Peyer's patch (tissue), 4 donors: ENCODE measurements at places on chromosomes 7 and 10. TPM values are rescaled to one million over a fixed set of nuclear protein-coding genes. Genes with fewer than 3 reads are reported as not detected.

The FAM180A gene
- total RNA-seq: 3.3 TPM

The PTPN20 gene
- total RNA-seq: not detected

The CYP2C19 gene
- 81.1 TPM for total RNA-seq

The PPP1R3A gene
- not detected for total RNA-seq

The NPC1L1 gene
- not detected for total RNA-seq

The FXYD4 gene
- not detected for total RNA-seq

The SAMD9L gene
- 13.2 TPM for total RNA-seq

The MIOS gene
- total RNA-seq: 42.9 TPM

The MLXIPL gene
- total RNA-seq: 114 TPM

The KAZALD1 gene
- 39.1 TPM for total RNA-seq

The CD36 gene
- total RNA-seq: 25.5 TPM

The CDC14C gene
- total RNA-seq: not detected

The NAT16 gene
- not detected for total RNA-seq

The SLC16A9 gene
- total RNA-seq: 2.3 TPM
